ENCODE measurements at places on chromosomes 11 and 22.

DNA sequence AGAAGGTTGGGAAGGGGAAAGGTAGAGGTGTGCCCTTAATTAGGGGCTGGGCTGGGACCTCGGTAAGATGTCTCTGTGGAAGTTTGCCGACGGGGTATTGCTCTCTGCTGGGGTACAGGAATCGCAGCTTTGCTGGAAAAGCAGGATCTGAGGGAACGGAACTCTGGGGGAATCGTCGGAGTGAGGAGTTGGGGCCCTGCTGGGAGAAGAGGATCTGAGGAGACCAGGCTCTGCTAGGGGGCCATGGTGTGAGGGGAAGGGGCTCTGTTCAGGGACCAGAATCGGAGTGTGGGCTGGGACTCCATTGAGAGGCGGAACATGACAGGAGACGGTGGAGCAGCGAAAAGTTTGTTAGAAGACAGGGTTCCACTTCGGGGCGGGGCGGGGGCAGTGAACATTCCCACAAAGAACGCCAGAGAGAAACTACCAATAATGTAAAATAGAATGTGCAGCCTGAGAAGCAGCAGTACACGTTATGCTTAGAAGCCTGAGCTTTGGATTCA is 456 bp downstream of the AAMDC start:
- DNase-seq, result peak; percentile 24

- peak; percentile 100 for DNase-seq
Measured at GRCh38 chr11:64241491-64242374, 838 bp downstream of the FKBP2 start.

DNA sequence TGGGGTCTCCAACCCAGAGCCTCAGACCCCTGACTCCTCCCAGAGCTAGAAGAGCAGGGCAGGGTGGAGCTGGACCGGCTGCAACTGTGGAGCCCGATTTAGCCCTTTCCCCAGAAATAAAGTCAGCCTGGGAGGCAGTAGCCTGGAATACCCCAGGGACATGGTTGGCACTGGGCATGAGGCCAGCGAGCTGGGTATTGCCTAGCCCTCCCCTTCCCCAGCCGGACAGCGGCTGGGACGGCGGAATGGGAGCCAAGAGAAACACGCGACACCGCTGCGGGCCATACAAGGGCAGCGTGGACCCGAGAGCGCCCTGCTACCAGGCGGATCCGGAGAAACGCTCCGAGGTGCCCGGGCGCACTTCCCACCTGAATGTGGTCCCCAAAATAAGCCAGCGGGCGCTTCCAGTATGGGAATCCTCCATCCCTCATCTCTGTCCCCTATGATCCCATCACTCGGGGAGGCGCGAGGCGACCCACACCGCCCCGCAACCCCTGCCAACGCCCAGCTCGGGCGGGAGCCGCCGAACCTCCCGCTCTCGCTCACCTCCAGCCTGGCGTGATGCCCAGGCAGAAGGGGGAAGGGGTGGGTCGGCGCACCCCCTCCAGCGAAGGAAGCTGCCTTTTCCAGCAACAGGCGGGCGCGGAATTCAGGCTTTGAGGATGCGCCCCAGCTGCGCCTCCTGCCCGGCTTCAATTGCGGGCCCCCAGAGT is 758 bp downstream of the MCAM start:
- DNase-seq, result no peak

- DNase-seq, result no peak
Measured at GRCh38 chr11:127248476-127248875, 247.9 kb upstream of the KIRREL3 start.

All from stimulated activated CD4-positive, alpha-beta T cell treated with anti-CD3 and anti-CD28 coated beads, Interleukin-2, amount 100 ng/mL, for 24 hours (primary cell).